ENCODE measurements at places on chromosomes 1 and 21.

GRCh38 chr1:76288758-76289483, 214.4 kb downstream of the ST6GALNAC3 start:
- no peak for DNase-seq

GRCh38 chr1:211741116-211741515, 65.7 kb upstream of the NEK2 start:
- DNase-seq: no peak

GRCh38 chr1:28971980-28972771, 57.8 kb downstream of the EPB41 start:
- no peak for DNase-seq

GRCh38 chr1:238664139-238664538, 722.2 kb upstream of the CHRM3 start:
- DNase-seq: no peak

- DNase-seq: no peak
These were observed 1.4 kb downstream of the RCC1 start for GRCh38 chr1:28507247-28507645.

- DNase-seq: no peak
These were observed 497 bp downstream of the FCRLB start for GRCh38 chr1:161721738-161722343.

DNA sequence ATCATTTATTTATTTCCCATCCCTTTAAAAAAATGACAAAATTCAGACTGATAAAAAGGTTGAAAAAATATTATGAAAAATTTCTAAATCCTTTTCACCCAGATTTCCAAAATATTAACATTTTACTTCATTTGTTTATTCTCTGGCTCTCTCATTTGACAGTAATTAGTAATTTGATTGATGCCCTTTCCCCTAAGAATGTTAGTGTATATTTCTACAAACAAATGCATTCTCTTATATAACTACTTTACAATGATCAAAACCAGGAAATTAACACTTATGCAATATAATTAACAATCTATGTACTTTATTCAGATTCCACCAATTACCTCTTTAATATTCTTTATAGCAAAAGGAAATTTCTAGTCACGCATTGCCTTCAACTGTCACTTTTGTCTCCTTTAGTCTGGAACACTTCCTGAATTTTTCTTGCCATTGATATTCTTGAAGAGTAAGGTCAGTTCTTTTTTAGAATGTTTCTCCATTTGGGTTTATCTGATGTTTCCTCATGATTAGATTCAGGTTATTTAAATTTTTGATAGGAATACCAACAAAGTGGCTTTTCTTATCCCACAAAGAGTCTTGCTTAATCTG, 3.9 kb downstream of the CD53 start:
- no peak for DNase-seq

DNA sequence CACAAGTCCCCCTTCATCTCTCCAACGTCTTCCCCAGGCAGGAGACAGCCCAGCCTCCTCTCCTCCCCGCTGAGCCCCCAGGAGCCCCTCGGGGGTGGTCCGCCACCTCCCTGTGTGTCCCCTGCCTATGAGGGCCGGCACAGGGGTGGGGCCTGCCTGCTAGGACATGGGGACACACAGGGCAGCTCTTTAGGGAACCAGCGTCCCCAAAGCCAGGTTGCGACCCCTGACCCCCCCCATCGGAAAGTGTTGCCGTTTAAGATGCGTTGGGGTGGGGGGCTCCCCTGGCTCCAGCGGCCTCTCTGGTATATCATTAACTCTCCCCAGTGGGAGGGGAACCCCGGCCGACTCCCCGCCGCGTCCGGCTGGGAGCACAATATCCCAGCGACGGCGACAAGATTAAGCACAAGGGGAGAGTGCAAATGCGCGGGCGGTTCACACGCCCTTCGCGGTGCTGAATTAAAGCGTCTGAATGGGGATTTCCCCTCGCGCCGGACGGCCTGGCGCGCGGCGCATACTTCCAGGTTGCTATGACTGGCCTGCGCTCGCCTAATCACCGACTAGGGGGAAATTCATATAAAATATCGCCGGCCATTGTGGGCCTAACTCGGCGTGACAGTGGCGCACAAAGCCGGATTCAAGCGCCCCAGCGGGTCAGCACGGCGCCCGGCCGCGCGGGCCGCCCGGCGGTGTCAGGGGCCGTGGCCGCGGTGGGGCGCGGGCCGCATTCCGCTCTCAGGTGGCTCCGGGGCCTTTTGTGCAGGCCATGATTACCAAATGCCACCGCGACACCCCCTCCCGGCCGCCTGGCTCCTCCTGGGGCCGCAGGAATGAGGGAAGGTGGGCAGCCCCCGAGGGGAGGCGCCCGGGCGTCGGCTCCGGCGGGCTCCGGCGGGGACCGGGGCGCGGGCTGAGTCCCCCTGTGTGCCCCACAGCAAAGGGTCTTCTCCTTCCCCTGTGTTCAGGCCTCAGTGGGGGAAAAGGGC, 30.9 kb downstream of the WNT3A start:
- no peak for DNase-seq

DNA sequence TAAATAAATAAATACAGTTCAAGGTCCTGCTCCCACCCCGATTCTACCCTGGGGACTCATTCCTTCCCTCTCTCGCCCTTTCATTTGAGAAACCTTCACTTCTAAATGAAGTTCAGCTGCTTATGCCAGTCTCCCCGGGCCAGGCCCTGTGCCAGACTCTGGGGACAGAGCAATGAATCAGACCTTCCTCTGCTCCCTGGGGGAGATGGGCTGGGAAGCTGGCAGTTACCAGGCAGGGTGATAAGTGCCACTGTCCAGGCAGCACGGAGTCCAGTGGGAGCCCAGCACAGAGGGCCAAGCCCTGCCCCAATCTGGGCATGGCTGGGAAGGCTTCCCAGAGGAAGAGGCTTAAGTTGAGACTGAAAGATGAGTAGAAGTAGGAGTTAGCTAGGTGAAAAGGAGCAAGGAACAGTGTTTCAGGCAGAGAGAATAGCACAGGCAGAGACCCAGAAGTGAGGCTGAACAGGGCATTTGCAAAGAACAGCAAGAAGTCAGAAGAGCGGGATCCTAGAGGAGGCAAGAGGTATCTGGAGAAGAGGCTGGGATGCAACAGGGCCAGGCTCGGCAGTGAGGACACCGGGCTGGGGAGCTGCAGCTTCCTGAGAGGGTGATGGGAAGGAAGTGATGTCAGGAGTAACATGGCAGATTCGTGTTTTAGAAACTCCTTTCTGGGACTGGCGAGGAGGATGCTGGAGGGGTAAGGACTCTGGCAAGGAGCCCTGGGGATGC, 13.5 kb downstream of the KCNQ4 start:
- no peak for DNase-seq

DNA sequence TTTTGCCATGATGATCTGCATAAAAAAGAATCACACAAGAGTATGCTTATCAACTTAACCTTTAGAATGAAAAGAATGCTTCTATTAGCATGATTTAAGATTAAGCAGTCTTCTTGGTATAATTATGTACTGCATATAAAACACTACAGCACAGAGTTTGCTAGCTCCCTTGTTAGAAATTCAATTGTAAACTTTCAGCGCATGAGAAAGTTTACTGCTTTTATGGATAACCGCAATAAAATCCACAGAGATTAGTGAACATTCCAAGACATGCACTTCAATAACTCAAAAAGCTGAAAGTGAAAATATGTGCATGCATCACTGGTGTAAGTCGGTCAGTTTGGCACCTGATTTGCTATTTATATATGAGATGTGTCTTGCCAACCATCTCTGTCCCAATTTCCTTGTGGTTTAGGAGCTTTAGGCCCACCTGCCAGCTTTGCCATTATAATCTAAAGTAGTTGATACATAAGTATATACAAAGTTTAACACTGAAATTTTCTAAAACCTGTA, 16.9 kb downstream of the CCT8 start:
- DNase-seq: no peak

- no peak for DNase-seq
These were observed 70.0 kb upstream of the PAX7 start for GRCh38 chr1:18560692-18561091.

GRCh38 chr1:228794810-228795209, 59.5 kb downstream of the RHOU start:
- DNase-seq: peak; percentile 12

DNA sequence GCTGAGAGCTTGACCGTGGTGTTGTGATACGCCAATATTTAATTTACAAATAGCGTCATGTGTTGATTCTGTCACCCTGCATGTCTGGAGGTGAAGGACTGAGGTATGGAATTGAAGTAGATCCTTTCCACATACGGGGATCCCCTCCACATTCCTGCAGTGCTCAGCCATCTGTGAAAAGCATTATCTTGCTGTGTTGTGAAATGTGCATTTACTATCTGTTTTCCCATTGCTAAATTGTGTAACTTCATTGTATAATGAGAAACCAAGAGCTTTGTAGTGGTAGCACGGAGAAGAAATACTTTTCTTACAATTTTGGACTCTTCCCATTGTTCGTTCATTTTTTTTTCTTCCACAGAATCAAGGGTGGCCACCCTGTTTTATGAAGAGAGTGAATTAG, 577.3 kb upstream of the ZP4 start:
- no peak for DNase-seq

DNA sequence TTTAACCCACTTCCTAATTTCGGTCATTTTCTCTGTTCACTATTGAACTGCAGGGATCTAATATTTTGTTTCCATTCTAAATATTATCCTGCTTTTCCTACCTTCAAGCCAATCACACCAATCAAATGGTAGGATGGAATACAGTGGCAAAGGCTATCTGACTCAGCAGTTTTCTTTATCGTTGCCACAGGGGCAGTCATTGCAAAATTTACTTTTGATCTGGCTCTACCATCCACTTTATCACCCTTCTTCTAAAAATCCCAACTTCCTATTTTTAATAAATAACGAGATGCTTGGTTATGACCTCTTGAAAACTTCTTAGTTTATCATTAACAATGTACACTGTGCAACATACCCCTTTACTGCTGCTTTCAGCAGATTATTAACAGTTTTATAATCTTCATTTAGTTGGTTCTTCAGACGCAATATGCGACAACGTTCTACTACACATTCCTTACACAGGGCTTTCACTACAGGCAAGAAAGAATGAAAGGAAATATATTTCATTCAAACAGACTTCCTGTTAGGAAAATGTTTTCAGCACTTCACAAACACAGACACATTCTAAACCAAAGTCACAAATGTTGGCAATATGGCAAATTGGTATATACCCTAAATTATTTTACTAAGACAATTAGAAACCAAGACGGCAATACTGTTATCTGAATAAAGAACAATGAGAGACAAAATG, 52.3 kb upstream of the RAP1GAP start:
- DNase-seq: no peak

GRCh38 chr1:207856276-207857023, 54.5 kb downstream of the CD34 start:
- DNase-seq: no peak

DNA sequence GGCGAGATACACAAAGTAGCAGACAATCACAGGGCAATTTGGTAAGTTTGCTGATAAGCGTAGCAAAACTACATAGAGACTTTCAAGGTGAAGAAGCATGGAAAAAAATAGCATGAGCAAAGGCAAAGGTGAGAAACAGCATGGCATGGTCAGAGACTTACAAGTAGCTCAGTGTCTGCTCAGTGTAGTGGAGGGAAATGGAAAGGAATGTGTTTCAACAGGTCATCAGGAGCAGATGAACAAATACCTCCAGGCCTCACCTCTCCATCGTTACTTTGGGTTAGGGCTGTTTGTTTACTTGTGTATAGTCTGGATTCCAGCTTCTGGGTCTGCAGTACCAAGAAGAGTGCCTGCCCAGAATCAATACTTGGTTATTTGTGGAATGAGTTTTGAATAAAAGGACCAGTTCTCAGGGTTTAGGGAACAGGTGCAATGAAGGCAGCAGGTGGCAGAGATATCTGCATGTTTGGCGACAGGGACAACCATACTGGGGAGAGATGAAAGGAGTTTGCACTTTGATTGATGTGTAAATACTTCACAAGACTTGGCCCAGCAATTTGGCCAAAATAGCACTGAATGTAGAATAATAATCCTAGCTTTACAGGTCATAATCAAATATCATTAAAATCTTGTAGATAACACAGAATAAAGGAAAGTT, 97.0 kb upstream of the FGGY start:
- no peak for DNase-seq

GRCh38 chr1:83641206-83641658, 357.7 kb downstream of the TTLL7 start:
- DNase-seq: no peak

DNA sequence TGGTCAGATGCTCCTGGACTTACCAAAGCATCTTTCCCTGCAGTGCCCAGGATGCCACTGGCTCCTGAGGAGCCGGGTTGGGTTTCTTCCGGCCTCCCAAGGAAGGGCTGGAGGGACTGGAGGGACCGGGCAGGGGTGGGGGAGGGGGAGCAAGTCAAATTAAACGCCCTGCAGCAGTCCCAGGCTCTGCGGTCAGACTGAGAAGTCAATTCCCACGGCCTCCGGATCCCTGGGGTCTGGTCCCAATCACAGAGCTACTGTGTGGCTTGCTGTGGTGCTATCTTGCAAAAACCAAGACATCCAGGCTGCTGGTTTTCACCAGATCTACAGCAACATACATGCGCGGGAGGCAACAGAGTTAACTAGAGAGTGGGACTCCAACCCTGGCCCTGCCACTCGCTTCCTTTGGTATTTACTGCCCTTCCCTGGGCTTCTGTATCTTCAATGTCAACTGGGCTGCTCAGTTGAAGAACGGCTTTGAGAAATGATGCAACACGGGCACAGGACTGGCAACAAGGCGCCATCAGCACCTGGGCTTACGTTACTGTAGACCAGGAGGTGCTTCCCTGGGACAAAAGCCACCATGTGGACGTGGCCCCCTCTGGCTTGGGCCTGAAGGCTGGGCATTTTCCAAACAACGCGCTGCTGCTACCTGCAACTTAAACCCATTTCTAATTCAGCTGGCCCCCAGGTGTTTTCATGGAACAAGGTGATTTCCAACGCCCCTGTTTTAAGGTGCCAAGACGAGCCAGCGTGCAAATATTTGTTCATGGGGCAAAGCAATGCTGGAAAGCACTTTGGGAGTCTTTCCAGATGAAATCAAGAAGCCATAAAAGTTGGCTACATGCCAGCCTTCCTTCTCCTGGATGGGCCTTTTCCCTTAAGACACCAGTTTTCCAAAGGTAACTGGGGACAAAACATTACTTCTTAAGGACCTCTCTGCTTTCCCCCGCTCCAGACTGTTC, 11.5 kb downstream of the RCC2 start:
- DNase-seq: no peak
